Hepatic stellate cell (primary cell): ENCODE measurements at places on chromosomes 13 and 19.

- DNase-seq: peak; percentile 67
These were observed at the start of gene NOVA2 for GRCh38 chr19:45973553-45974338. Gene NOVA2 (minus strand): TSS chr19:45973865. CDS start chr19:45973351, 514 bp downstream.

DNA sequence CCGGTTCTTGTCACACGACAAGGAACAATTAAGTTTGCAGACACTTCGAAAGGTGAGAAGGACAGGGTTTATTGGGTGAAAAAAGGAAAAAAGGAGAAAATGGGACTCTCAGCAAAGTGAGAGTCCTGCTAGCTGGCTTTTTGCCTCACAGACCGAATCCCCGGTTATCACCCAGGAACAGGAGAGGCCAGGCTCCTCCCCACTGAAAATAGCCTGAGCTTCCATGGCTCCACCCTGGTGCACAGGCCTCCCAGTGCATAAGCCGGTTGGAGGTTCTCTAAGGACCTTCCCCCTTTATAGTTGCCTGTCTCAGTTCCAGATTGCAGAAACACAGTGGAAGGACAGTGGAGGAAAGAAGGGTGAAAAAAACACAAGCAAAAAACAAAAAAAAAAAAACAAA is 571.7 kb downstream of the KCTD12 start:
- no peak for DNase-seq

GRCh38 chr13:40221460-40222201 is 444.8 kb downstream of the FOXO1 start:
- no peak for DNase-seq

GRCh38 chr19:56137405-56137804 is 3.7 kb upstream of the ZNF444 start:
- no peak for DNase-seq

GRCh38 chr13:80462567-80462966 is 121.6 kb upstream of the SPRY2 start:
- no peak for DNase-seq

- DNase-seq: no peak
These were observed 11.2 kb upstream of the ZNF681 start for GRCh38 chr19:23769691-23770468.

GRCh38 chr13:51562011-51562671 is 22.1 kb upstream of the WDFY2 start:
- no peak for DNase-seq

DNA sequence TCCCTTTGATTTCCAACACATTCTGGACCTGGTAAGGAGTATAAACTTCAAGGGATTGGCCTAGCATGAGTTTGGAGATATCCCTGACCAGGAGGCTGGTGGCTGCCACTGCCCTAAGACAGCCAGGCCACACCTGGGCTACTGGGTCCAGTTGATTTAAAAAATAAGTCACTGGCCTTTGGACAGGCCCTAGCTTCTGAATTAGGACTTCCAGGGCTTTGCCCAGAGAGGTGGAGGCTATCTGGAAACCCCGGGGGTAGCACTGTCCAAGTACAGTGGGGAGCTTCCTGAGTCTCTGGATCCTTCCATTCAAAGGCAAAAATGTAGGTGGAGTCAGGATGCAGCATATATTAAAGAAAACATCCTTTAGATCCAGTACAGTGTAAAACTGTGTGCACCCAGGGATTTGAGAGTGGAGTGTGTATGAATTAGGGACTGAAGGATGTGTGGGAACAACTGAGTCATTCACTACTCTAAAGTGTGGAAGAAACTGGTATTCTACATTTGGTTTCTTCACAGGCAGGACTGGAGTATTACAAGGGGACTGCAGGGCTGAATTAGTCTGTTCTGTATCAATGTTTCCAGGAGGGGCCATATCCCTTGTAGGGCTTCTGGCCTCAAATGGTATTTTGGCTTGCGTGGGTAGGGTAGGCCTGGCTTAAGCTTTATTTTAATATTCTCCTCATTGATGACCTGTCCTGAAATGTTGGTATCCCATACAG is 14.8 kb upstream of the FCGBP start:
- no peak for DNase-seq

- DNase-seq: no peak
These were observed 153.8 kb downstream of the DCT start for GRCh38 chr13:94325650-94326049.

DNA sequence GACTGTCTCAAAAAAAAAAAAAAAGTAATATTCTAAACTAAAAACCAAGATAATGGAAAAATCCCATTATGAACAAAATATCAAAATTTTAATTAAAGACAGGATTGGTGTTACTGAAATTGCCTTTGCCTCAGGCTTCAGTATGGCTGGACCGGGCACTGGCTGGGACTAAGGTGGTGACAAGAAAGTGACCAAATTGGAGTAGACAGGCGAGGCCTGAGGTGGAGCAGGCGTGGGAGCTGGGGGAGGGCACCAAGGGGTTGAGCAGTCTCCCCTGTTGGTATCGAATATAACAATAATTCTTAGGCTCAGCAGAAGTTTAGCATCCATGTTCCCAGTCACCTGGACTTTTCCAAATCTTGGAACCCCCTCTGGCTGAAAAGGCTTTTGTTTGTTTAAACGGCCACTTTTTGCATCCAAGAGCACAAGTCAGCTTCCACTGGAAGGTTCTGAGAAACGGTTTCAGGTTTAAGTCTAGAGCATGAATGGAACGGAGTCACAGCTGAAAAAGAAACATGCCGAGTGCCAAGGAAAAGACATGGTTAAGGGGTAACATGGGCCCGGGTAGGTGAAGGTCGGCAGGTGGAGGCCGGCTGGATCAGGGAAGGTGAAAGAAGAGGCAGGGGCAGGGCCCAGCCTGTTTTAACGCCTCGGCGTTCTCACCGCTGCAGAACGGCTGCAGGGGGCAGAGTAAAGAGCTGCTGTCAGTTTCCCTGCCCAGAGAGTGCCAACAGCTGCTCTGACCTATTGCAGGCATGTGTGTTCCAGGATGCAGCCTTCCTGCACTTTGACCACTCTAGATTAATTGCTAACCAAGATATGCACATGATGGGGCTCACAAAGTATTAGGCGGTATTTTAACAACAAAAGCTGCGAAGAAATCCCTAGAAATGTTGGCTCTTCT is 104.4 kb downstream of the TM9SF2 start:
- DNase-seq: peak; percentile 39

DNA sequence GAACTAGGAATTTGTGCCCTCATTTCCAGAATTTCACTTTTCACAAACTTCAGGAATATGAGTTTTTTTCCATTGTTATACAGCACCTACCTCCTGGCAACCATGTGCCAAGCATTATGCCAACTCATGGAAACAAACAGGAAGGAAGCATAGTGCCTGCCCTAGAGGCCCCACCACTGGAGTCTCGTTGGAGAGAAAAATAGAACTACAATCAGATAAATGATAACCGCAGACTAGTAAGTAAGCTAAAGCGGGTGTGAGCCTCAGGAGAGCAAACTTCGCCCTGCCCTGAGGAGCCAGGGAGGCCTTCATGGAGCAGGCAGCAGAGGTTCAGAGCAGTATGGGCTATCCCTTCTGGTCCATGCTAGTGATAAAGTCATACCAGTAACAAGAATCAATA is 75.9 kb downstream of the FRY start:
- no peak for DNase-seq

- no peak for DNase-seq
These were observed 8.5 kb downstream of the PIP5K1C start for GRCh38 chr19:3691726-3692125.

- no peak for DNase-seq
These were observed 27.1 kb downstream of the CYSLTR2 start for GRCh38 chr13:48680756-48681392.

DNA sequence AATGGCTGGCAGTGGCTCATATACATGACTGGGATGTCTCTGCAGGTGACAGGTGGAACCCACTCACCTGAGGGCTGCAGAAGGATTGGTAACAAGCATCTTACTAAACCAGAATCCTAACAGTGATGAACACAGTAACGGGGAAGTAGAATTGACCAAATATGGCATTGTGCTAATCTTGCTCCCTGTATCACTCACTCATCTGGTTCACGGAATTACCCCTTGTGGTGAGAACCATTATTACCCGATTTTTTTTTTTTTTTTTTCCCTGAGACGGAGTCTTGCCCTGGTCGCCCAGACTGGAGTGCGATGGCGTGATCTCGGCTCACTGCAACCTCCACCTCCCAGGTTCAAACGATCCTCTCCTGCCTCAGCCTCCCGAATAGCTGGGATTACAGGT is 69.5 kb downstream of the PTPRS start:
- no peak for DNase-seq

DNA sequence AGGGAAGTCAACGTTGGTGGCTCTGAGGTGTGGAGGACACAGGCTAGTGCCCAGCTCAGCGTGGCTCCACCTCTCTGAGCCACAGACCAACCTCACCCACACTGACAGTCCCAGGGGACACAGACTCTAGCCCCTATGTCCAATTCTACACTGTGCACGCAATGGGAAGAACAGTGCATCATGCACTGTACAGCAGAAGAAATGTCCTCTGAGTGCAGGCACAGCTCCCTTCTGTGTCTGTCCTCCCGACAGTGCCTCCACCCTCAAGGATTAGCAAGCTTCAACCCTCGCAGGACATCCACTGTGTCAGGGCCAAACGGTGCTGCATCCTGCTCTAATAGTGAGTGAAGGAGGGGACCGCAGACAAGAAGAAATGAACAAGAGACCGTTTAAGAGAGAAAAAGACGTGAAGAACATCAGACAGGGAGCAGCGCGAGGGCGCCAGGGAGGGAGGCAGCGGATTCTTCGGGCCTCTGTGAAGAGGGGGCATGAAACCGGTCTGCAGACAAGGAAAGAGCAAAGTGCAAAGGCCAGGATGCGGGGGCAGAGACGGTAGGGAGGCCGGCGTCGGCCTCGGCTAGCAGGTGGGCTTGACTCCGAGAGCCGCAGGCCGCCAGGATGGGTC is 681 bp downstream of the ZNF837 start:
- DNase-seq: no peak

DNA sequence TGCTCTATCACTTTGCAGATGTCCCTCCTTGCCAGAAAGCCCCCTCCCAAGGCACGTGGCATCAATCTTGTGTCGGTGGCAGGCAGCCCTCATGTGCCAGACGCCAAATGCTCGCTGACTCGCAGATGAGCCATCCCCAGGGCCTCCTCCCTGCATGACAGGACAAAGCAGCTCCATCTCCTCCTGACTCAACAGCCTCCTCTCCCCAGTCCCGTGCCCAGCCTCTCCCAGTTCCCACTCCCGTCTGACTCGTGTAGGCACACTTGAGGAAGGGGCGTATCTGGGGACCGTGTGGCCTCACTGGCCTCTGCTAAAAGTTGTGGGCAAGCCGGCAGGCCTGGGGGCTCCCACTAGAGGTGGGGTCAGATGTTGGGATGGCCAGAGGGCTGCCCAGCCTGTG is 133.6 kb downstream of the STK24 start:
- peak; percentile 95 for DNase-seq

DNA sequence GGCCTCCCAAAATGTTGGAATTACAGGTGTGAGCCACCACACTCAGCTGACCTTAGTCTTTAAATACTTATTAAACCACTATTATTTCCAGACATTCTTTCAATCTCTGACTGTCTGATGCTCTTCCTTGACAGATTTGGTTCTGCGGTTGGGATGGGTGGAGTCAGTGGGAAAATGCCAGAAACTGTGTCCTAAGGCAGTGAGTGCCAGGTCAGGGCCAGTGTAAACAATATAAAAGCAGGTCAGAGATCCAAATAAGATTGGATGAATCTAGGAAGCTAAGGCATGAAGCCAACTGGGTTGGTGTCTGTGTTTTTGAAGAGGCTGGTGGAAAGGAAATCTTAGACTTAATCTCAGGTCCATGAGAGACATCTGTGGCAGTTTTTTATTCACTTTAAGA is 74.7 kb downstream of the KLF5 start:
- no peak for DNase-seq

GRCh38 chr13:64480672-64481071 is 2749.5 kb downstream of the PCDH9 start:
- DNase-seq: no peak

- DNase-seq: peak; percentile 60
These were observed 75.8 kb upstream of the UBAC2 start for GRCh38 chr13:99124794-99125316.

DNA sequence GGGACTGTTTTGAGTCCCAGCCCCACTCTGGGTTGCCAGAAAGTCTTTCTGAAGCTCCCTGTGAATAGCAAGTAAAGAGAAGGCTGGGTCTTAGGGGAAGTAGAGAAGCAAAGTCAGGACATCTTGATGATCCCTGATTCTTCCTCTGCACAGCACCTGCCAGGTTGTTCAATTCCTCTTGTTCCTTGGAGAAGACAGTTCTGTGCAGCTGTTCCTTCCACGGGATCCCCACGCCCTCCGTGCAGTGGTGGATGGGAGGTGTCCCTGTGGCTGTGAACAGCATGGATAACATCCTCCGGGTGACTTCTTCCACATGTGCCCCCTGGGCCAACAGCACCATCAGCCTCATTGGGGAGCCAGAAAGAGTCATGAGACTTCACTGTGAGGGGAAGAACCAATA is 29.1 kb upstream of the IGLON5 start:
- no peak for DNase-seq

DNA sequence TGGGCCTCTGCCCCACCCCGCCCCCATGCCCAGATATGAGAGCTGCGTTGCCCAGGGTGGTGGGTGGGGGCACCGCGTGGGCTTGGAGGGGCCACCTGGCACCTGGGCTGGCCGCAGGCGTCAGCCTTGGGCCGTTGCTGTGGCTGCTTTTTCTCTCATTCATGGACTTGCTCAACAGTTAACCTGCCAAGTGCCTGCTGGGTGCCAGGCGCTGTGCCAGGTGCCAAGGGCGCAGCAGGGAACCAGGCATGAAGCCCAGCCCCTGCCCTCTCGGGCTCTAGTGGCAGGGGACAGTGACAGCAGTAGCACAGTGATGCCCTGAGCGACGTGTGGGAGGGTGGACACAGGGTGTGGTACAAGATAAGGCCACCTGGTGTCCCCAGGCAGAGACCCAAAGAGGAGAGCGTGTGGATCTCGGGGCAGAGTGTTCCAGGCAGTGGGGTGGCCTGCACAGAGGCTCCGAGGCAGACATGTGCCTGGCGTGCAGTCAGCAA is 28.1 kb downstream of the DHX34 start:
- no peak for DNase-seq

GRCh38 chr19:42376177-42376555 is 13.9 kb downstream of the CNFN start:
- DNase-seq: no peak

DNA sequence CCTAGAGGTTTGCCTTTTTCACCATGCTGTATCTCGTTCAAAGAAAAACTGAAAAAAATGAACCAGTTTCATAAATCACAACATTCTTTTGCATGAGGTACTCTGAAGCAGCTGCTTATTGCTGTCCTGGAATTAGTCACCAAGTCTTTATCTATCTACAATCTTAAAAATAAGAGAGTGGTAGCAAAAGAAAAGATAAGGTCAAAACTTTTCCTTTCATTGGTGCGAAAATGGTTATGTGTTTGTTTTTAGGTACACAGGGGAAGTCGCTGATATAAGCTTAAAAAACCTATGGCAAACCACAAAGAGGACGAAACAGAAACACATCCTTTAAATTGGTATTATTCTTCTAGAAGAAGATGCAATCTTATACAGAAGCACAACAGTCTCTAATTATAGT is 20.7 kb downstream of the OBI1 start:
- no peak for DNase-seq
